NCI-H1694 (cell line): ENCODE measurements at places on chromosomes 5 and 9.

DNA sequence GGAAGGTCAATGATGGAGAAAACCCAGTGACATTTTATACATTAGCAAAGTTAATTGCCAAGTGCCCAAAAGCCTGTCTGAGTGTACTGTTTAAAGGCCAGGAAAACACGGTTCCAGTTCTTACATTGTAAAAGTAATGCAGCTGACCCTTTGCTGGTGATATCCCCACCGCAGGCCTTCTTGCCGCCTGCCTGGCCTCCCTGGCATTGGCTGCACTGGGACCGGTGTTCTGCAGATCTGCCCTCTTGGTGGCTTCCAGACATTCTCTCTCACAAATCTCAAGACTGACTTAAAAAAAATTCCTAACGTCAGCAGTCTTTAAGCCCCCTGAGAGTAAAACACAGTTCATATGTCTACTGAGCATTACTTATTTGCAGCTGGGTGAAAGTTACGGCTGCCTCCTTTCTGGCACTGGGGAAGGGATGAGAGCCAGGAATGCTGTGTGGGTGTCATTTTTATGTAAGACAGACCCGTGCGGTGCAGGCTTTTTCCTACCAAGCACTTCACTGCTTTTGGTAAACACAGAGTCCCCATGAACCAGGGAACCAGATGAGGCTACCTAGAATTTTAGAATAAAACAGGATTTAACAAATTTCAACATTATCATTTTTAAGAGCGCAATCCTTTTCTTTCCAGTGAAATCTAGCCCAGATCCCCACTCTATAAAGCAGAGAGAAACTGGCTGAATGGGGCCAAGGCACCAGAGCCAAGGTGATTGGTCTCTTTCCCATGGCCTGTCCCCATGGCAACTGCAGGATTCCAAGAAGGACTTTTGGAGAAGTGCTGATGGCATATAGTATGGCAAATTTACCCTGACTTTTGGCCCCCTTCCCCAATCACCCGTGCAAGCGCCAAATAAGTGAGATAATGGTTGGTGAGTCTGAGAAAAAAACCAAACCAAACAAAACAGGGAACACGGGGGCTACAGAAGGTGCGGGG, 80.8 kb downstream of the LMNB1 start:
- no peak for DNase-seq

- no peak for DNase-seq
Observed at GRCh38 chr9:131407717-131408195, 13.9 kb downstream of the PRRC2B start.

GRCh38 chr9:135078361-135078821, 9.1 kb upstream of the OLFM1 start:
- no peak for DNase-seq

GRCh38 chr9:74770508-74771261, 117.0 kb downstream of the TRPM6 start:
- DNase-seq: no peak

DNA sequence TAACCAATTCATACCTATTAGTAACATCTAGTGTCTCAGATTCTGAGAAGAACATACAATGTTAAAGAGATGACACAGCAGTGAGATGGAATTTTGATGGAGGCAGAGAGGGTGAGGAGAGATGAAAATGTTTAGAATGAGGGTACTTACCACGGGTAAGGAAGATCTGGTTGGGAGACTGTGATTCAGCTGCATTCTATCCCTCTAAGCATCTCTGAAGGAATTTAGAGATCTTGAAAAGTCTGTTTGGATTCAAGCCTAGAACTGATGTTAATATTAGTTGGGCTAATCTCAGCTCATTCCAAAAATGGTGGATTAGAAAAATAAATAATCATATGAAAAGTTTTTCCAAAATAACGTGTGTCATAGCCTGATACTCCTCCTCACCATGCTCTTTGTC, 191.5 kb upstream of the CLINT1 start:
- DNase-seq: no peak

DNA sequence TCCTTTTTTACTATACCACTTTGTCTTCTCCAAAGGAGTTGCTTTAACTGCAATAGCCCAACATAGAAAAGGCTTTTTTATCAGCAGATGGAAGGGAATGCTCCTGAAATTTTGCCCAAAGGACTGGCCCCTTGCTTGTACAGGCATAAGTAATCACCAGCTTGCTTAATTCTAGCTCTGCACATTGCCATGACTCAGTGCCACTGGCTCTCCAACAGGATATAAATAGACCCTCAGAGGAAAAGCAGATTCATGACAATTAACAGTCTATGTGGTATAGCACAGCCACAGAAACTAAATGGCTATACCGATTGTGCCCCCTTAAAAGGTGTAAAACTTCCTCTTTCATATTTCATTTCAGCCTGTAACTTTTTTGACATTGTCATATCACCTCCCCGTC, 227.0 kb downstream of the ZNF608 start:
- DNase-seq: peak; percentile 40

DNA sequence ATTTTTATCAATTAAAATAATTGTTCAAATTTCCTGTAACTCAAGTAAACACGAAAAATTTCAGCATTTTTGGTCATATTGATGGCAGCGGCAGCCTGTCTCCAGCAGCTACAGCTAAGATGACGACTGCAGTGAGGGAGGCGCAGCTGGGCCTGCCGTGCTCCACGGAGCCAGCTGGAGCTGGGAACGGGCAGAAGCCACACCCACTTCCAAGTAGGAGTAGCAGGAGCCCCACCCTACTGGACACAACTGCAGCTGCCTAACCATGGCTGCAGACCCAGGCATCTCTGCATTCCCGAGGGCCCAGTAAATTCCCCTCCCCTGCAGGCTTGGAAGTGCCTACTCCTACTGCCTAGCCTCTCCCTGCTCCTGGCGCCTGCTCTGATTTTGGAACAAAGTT, 2031.7 kb downstream of the EFNA5 start:
- no peak for DNase-seq

DNA sequence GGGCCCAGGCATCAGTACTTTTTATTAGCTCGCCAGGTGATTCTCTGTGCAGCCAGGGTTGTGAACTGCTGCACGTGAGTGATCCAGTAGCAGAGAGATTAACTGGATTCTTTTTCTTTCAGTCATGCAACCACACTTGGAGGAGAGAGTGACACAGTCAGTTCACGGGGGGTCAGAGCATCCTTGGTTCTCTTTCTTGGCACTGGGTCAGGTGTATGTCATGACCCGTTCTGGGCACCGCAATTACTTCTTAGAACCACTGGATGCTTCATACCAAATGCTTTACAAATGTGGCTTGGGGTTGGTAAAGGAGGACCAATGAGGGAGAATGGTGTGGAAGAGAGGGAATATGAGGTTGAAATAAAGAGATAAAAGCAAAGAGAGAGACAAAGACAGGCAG, 368.7 kb downstream of the MLLT3 start:
- DNase-seq: no peak

DNA sequence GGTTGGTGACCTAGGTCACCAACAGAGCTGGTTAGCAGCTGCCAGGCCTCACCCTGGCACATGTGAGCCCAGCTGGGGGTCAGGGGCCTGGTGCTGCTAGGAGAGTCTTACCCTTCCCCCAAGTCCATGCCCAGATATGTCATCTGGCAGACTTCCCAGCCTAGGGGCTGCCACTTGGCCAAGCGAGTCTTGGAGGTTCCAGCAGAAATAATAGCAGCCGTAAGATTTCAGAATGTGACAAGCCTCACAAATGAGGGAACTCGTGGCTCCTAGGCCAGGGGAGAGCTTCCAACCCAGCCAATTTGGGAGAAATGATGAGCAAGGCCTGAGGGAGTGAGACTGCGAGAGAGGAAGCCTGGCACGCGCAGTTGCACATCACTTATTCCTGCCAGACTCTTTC, 11.1 kb downstream of the URM1 start:
- DNase-seq: no peak

DNA sequence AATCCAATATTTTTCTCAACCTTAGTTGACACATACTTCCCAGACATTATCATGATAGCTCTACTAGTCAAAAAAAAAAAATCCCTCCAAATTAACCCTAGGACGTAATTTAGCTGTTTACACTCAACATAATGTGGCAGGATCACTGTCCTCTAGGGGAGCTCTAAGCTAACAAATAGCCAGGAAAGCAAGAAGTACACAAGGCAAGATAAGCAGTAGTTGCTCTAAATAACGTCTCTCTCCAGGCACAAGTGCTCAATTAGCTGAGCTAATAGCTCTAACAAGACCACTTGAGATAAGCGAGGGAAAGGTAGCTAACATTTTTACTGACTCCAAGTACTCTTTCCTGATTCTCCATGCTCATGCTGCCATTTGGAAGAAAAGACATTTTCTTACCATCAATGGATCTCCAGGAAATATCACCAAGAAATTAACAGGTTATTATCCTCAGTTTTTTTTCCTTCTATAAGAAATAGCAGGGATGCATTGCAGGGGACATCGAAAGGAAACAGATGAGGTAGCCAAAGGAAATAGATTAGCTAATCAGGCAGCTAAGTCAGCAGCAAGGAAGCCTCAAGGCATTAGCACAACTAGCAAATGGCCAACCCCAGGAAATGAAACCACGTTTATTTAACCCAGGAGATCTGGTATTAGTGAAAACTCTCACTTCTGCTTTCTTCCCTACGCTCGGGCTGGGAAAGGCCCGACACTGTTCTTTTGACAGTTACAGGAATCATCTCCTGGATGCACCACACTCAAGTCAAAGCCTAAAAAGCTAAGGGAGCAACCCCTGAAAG, 614.1 kb downstream of the PTPRD start:
- DNase-seq: no peak

GRCh38 chr5:28355831-28356230, 1317.4 kb upstream of the CDH9 start:
- DNase-seq: no peak

DNA sequence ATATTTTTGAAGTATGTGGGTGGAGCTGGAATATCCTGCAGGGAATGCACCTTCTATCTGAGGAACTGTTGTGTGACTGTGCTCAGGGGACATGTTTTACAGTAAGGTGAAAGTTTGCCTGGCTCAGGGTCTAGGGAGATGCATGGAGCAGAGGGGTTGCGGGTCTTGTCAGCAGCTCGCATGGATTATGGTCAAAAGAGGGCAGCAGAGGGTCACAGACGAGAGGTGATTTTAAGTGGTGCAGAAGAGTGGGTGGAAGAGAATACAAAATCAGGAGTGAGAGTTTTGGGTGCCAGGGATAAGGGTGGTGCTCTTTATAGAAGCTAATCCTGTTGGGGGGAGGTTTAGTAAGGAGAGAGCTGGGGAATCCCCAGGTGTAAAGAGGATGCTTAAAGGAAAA, 53.5 kb upstream of the GRIN3A start:
- DNase-seq: peak; percentile 22

DNA sequence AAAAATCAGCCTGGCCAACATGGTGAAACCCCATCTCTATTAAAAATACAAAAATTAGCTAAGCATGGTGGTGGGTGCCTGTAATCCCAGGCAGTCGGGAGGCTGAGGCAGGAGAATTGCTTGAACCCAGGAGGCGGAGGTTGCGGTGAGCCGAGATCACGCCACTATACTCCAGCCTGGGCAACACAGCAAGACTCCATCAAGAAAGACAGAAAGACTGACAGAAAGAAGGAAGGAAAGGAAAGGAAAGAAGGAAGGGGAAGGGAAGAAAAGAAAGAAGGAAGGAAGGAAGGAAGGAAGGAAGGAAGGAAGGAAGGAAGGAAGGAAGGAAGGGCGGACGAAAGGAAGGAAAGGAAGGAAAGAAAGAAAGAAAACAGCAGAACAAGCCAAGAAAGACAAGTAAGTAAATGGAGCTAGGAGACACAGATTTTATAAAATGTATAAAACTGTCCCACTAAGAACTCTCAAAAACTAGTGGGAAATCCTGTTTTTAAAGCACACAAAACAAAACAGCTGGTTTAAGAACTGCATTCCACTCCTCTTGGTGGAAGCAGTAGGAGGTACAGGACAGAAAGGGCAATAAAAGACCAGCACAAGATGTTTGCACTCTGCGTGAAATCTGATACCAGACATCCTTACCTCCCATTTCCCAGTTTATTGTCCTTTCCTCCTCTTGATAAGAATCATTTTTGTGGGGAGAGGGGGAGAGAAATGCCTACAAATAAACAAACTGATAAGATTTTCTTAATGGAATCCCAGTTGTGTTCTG, 46.7 kb downstream of the MYO10 start:
- no peak for DNase-seq

GRCh38 chr5:85204289-85204688, 819.6 kb upstream of the EDIL3 start:
- no peak for DNase-seq

DNA sequence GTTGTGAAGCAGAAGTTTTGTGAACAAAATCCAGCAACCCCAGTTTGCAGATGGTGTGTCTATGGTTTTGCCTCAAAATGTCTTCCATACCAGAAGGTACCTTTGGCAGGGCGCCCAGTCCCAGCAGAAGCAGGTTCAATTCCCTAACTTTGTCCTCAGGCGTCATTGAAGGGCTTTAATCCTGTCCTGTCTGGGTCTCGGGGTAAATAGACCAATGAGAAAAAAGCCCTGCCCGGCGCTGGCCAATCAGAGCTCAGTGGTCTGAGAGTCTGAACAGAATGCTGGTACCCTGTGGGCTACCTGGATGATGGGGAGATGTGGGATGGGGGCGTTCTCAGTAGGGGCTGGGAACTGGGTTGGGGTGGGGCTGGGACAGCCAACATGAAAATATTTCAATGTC, 6.2 kb upstream of the ST6GALNAC4 start:
- peak; percentile 36 for DNase-seq

GRCh38 chr9:112061152-112061740, 113.9 kb downstream of the SUSD1 start:
- no peak for DNase-seq

DNA sequence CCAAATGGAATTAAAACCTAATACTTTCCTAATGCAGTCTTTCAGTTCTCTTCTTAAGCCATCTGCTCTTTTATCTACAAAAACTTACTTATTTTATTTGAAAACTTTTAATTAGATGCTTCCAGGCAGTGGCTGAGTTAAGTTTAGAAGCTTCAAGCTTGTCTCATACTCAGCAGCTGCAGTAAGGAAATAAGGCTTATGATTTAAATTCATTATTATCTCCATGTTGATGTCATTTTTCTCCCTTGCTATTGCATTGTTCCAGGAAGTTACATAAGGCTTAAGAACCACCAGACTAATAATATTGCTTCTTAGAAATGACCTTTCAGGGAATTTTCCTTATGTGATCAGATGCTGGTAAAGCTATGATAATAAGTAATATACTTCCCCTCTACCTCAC, 119.6 kb downstream of the PPP2R2B start:
- no peak for DNase-seq

- no peak for DNase-seq
Observed at GRCh38 chr5:9037048-9037447, 508.8 kb downstream of the SEMA5A start.

DNA sequence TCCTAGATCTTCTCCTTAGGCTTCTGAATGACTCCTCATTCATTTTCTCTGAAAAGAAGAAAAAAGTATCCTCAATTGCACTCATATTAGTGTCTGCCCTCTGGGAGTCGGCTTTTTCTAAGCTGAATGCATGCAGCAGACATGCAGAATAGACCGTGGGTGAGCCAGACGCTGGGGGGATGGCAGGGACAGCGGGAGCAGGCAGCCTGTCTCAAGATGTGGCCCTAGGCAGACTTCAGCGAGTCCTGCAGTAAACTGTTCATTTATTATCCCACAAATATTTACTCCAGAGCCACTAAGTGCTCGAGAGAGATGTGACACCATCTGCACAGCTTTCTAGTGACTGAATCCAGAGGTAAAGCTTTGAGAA, 164.9 kb upstream of the RAI14 start:
- no peak for DNase-seq

GRCh38 chr9:87425202-87425601, 72.5 kb upstream of the DAPK1 start:
- no peak for DNase-seq
